Small intestine (tissue), 16 donors: ENCODE measurements at places on chromosomes 5 and 9.

GRCh38 chr5:135214897-135215616 lies 181.0 kb upstream of the PITX1 start:
- DNase-seq: no peak

DNA sequence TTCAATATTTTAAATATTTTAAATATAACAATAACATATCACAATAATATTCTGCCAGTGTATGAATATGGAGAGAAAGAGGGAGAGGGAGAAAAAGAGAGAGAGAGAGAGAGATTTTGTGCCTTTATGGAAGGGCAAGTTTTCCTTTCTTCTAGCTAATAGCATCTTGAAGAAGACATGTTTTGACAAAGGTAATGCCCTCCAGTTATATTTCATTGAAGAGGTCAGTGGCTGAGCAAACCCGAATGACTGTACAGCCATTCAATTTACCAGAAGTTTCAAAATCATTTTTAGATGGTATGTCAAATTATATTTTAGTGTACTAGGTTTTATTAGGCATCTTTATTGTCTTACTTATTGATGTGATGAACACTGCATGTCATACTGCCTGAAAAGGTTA lies 139.3 kb downstream of the EMB start:
- DNase-seq: no peak

- DNase-seq: no peak
These were observed 89.1 kb upstream of the PTPRD start for GRCh38 chr9:10701906-10702305.

- no peak for DNase-seq
These were observed 63.1 kb downstream of the ARL15 start for GRCh38 chr5:54247226-54247625.

- no peak for DNase-seq
These were observed 38.2 kb upstream of the POMT1 start for GRCh38 chr9:131464354-131465000.
